ENCODE measurements at places on chromosomes 1 and 21.

GRCh38 chr1:208272311-208272710, 28.1 kb upstream of the PLXNA2 start:
- DNase-seq: peak; percentile 58

DNA sequence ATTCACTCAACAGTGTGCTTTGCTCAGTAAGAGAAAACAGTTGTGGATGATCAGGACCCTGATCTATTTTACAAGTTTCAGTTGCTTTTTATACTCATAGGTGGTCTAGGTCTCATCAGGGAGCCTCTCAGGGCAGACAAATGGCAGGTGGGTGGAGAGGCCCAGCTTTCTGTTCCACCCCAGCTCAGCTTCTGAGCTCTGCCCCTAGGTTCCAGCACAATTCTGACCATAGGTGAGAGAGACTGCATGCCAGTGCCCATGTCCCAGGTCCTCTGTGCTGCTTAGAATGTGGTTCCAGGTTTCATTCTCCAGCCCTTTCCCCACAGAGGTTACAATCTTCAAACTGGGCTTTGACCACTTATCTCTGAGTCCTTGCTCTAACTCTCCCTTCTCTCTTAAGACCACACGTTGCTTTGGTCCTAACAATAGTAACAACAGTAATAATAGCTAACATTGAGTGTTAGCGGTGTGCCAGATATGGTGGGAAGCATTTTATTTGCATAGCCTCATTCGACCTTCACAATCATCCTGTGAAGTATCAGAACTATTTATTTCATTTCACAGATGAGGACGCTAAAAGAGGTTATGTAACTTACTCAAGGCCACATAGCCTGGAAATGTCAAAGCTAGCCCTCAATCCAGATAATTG, 19.6 kb upstream of the DUSP10 start:
- DNase-seq: no peak

- DNase-seq: no peak
Measured at GRCh38 chr1:58439946-58440345, 106.6 kb downstream of the OMA1 start.

DNA sequence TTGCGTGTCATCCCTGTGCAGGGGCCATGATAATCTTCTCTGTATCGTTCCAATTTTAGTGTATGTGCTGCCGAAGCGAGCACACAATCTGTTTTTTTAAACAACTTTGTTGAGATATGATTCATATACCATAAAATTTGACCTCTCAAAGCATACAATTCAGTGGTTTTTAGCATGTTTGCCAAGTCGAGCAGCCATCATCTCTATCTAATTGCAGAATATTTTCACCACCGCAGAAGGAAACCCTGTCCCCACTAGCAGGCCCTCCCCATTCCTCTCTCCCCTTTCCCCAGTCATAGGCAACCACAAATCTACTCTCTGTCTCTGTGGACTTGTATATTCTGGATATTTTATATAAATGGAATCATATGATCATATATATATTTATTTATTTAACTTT, 78.7 kb upstream of the TINAGL1 start:
- no peak for DNase-seq

DNA sequence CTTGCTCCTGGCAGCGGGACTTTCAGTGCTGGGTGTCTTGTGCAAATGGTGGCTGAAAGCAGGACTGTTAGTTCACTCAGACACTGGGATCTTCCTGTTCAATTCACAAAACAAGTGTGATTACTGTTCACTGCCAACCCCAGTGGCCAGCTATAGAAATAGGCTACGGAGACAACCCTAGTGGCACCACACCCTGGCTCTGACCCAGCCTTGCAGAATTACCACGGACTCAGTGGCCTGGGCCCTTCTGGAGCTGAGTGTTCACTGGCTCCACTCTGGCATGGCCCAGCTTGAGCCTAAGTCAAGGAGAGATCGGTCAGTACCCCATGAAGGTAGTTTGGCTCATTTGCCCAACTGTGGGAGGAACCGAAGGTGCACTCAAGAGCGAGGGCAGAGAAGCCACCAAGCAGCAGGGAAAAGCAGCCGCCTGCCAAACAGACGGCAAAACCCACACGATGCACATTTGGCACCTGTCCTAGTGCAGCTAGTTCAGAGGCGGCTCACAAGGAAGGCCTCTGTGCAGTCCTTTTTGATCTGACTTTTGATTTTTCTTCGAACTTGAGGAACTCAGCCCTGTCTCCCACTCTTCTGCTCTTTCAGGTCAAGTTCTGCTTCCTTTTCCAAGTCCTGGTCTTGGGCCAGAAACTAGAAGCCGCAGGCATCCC, 5.9 kb downstream of the KIAA2013 start:
- no peak for DNase-seq

- no peak for DNase-seq
Measured at GRCh38 chr1:25182629-25183028, 49.7 kb downstream of the SYF2 start.

- DNase-seq: no peak
Measured at GRCh38 chr1:230807561-230808280, 60.5 kb downstream of the CAPN9 start.

- no peak for DNase-seq
Measured at GRCh38 chr21:29719521-29719920, 220.3 kb downstream of the GRIK1 start.

GRCh38 chr21:37655611-37656300, 260.5 kb downstream of the KCNJ6 start:
- DNase-seq: no peak

- DNase-seq: no peak
Measured at GRCh38 chr1:118249641-118250040, 64.6 kb upstream of the SPAG17 start.

- no peak for DNase-seq
Measured at GRCh38 chr1:56965916-56966697, at the start of gene C8B. C8B (minus strand) TSS chr1:56966015; CDS start chr1:56965948, 67 bp downstream.

All from NCI-H2171 (cell line).